ENCODE measurements at places on chromosomes 1 and 21.

GRCh38 chr1:111142356-111142975 is 2.4 kb downstream of the CEPT1 start:
- DNase-seq = no peak

DNA sequence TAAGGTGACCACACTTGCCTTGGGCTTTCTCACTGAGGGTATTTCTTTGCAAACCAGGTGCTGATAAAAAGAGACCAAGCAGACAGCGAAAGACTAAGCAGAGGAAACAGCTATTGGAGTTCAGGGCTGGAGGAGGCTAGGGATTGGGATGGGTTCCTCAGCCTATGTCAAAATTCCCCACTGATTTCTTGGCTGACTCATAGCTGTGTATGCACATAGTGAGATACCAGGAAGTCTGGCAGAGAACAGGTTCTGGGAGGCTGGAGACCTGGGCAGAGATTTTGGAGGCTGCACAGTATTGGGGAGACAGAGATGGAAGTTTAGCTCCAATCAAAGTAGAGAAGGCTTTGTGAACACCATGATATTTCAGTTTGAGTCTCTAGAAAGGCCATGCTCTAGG is 25.3 kb downstream of the YARS1 start:
- DNase-seq = no peak

DNA sequence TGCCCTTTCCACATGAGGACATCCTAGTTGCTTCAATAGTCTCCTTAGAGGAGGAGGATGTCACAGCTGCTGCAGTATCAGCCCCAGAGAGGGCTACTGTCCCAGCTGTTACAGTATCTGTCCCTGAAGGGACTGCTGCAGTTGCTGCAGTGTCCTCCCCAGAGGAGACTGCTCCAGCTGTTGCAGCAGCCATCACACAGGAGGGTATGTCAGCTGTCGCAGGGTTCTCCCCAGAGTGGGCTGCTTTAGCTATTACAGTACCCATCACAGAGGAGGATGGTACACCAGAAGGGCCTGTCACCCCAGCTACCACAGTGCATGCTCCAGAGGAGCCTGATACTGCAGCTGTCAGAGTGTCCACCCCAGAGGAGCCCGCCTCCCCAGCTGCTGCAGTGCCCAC is 78.5 kb upstream of the BMP8A start:
- DNase-seq = no peak

- DNase-seq = no peak
Measured at GRCh38 chr1:181423301-181423918, 59.9 kb upstream of the CACNA1E start.

DNA sequence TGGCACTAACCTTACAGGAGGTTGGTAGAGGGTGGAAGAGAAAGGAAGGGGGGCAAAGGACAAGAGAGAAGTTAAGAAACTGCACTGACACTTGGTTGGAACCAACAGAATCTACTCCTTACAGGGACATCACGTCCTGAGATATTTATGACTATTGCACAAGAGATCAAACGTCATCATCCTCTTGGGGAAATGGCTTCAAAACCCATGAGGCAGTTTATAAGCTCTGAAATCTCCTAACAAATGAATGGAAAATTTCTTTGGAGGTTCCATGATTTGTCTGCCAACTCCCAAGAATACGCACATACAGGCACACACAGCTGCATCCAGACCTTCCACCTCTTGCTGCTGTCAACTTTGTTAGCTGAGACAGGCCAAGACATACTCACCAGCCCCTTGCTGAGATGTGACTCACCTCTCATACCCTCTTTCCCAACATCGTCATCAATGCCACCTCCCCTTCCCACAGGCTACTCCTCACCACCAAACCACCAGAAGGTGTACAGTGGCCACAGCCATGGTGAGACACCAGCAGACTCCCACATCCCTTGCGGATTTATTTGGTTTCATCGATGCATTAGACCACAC is 135.5 kb downstream of the SETD4 start:
- no peak for DNase-seq

DNA sequence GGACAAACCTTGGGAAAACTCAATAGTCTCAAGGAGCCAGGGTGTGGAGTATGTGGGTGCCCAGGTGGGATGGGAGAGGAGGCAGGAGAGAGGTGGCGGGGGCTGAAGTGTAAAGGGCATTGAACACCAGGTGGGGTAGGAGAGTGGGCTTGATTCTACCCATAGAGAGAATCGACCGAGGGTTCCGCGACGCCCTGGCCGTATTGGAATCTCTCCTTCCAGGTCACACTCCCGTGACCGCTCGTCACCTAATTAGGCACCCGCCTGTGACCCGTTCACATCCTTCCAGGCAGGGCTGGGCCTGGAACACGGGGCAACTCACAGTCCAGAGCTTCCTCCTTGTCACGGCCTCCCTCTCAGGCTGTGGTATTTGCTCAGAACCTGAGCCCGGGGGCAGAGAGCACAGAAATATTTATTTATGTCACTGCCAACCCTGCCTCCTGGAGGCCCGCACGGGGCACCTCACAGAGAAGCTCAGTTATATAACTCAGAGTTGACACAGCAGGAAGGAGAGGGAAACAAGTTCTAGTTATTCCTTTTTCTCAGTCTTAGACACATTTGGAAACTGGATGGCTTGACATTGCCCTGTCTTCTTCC is 12.0 kb downstream of the NCMAP start:
- DNase-seq = no peak

- no peak for DNase-seq
Measured at GRCh38 chr21:34875830-34876229, 173.3 kb downstream of the RUNX1 start.

- DNase-seq = no peak
Measured at GRCh38 chr1:90100566-90100965, 105.7 kb downstream of the ZNF326 start.

GRCh38 chr1:38239258-38239835 is 192.8 kb upstream of the POU3F1 start:
- no peak for DNase-seq

GRCh38 chr1:209895709-209896108 is 42.3 kb upstream of the SYT14 start:
- no peak for DNase-seq

DNA sequence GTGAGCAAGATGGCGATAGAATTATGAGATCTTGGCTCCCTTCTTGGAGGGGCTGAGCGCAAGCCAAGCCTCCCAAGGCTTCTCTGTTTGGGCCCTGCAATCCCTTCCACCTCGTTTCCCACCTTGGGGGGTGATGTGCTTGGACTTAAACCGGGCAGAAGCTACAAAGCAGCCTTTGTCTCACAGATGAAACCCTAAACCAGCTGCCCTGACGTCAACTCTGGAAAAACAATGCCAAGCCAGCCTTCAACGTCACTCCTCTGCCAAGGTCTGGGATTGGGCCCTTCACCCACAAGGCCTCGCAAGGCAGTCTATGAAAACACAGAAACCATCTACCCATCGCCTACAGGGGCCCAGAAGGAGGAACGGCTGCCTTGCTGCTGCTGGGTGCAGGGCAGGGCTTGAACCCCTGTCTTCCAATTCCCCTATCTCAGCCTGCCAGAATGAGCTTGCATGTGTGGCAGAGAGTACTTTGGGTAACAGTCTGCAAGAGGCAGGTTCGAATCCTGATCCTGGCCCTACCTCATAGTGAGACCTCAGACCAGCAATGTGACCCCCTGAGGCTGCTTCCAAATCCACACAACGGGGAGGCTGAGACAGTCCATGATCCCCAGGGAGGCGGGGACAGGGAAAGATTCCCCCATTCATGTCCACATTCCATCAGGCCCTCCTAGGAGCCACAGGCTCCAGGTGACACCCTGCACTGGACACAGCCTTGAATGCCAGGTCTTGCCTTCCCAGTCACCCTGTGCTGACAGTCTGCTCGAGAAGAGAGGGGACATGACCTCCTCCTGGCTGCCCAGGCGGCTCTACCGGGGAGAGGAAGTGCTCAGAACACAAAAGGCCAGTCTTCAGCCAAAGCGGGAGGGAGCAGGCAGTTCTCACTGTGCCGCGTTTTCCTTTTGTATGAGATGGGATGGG is 15.0 kb downstream of the IFFO2 start:
- no peak for DNase-seq

GRCh38 chr1:25520446-25521061 is 22.9 kb upstream of the LDLRAP1 start:
- peak; percentile 24 for DNase-seq

DNA sequence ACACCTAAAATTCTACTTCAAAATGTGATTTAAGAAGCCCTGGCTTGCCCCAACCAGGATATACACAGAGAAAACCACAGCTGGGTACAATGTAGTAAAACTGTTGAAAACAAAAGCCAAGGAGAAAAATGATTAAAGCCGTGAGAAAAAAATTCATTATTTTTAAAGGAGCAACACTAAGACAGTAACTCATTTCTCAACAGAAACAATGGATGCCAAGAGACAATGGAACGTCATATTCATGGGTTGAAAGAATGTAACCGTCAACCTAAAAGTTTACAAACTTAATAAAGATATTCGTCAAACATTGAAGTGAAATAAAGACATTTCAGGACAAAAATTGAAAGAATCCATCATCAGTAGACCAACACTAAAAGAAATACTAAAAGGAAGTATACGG is 340.9 kb downstream of the KIF26B start:
- DNase-seq = no peak

GRCh38 chr1:172244865-172245264 is 175.6 kb upstream of the C1orf105 start:
- no peak for DNase-seq

- DNase-seq = no peak
Measured at GRCh38 chr1:247287460-247287859, 31.6 kb downstream of the VN1R5 start.

- no peak for DNase-seq
Measured at GRCh38 chr1:214050513-214051401, 63.0 kb downstream of the PROX1 start.
